NCI-H1436 (cell line): ENCODE measurements at places on chromosomes 1 and 21.

- DNase-seq = no peak
Observed at GRCh38 chr1:154081386-154082126, 73.3 kb downstream of the NUP210L start.

DNA sequence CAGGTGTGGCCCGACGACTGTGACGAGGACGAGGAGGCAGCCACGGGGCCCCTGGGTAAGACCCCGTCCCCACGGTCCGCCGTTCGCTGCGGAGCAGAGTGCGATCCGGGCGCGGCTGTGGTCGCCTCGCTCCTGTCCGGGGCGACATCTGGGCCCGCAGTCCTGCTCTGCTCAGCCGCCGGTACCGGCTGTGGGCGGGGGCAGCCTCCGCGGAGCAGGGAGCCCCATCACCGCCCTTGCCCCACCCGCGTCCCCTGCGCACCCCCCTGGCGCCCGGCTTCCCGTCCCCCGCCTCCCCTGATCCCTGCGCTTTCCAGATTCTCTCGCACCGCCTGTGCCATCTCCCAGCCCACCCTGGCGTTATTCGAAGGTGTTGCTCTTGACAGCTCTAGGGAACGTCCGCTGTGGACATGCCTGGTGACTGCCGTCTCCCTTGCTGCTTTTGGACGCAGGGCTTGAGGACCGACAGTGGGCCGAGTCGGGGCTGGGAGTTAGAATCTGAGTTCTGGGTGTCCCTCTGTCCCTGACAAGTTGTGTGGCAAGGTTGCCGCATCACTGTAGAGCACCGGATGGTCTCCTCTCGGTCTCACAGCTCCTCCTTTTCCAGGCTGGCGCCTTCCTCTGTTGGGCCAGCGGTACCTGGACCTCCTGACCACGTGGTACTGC, 596 bp downstream of the TOR3A start:
- no peak for DNase-seq

DNA sequence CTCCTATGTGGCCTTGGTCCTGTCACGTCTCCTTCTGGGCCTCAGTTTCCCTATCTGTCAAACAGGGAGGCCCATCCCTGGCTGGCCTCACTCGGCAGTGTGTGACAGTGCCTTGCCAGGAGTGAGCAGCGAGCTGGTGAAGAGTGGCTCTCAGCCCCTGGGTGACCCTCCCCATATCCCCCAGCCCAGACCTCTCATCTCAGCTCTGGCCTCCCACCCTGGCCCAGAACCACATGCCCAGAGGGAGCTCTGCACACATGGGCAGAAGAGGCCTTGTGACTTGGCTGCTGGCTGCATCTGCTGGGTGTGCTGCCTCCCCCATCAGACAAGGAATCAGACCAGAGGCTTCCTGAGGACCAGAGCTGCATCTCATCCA, 19.5 kb upstream of the PADI1 start:
- no peak for DNase-seq

- no peak for DNase-seq
Observed at GRCh38 chr1:88701275-88701674, 17.2 kb downstream of the PKN2 start.

- DNase-seq = peak; percentile 2
Observed at GRCh38 chr21:23936224-23936623, 1671.1 kb downstream of the MRPL39 start.

DNA sequence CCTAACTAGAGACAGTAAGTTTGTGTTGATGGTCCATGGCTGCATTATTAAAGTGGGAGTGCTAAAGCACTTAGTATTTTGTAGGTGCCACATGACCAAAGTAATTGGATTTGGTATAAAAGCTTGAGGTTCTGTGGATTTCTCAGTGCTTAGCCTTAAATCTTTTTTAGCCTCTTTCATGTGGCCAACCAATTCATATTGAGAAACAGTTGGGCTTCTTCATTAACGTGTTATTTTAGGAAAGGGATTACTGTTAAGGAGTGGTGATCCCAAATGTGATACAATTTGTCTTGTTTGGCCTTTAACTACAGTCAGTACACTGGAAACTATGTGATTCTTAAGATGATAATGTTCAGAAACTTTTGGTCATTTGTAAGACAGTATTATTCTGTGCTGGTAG, 25.5 kb downstream of the MAN1A2 start:
- DNase-seq = no peak

GRCh38 chr1:1091344-1092148, 17.4 kb upstream of the RNF223 start:
- no peak for DNase-seq
